ENCODE measurements at places on chromosomes 5 and 9. TPM values are rescaled to one million over a fixed set of nuclear protein-coding genes. Genes with fewer than 3 reads are reported as not detected.

The SPATA31D4 gene
- total RNA-seq, result not detected

The FOXD4L4 gene
- under 0.01 TPM for total RNA-seq

The SUSD1 gene
- 29.6 TPM for total RNA-seq

The PCDHB6 gene
- not detected for total RNA-seq

The SLC34A1 gene
- total RNA-seq, result not detected

The PCDHAC2 gene
- 0.30 TPM for total RNA-seq

The SLC36A3 gene
- total RNA-seq, result not detected

The GPR21 gene
- 0.32 TPM for total RNA-seq

The ANXA2R gene
- total RNA-seq, result 3.6 TPM

The GABRB2 gene
- total RNA-seq, result not detected

The ZBED3 gene
- 2.6 TPM for total RNA-seq

The SPINK13 gene
- total RNA-seq, result not detected

The SLC38A9 gene
- total RNA-seq, result 41.6 TPM

The PCDHA10 gene
- 0.15 TPM for total RNA-seq

The UCK1 gene
- total RNA-seq, result 13.3 TPM

The CCNJL gene
- 6.2 TPM for total RNA-seq

The PCDHGB7 gene
- total RNA-seq, result 2.9 TPM

The NPDC1 gene
- 29.2 TPM for total RNA-seq

All from epithelial cell of umbilical artery (primary cell).